ENCODE measurements at places on chromosomes 7 and 10. TPM values are rescaled to one million over a fixed set of nuclear protein-coding genes. Genes with fewer than 3 reads are reported as not detected.

The FAM25C gene
- not detected for total RNA-seq

DNA sequence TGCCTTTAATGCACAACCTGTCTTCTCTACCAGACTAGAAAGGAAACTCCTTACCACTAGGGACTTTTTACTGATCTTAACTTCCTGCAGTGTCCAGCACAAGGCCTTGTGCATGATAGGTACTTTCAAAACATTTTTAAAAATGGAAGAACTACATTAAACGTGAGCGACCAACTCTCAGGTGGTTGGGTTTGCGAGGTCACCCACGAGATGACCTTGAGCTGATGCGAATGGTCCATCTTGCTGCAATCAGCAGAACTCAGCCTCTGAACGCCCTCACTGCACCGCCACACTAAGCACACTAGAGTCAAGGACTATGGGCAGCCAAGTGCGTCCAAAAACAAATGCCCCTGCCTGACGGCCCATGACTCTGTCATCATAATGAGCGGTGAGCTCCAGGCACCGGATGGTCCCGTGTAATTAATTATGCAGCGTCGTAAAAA is 34.9 kb upstream of the PTF1A start:
- no peak for DNase-seq

DNA sequence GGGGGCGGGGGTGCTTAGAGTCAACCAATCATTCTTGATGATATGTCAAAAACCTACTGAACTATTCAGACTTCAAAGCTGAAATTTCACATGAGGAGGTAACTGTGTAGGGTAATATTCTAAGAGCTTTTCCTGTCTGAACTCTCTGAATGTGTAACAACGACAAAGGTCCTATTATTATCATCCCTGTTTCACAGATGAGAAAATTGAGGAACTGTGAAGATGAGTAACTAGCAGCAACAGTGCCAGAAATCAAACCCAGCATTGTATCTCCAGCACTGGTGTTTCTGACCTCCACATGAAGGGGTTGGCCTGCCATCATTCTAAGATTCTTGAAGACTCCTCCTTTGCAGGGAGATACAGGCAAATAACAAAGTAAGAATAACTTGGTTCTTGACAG is 294.7 kb upstream of the AOAH start:
- no peak for DNase-seq

DNA sequence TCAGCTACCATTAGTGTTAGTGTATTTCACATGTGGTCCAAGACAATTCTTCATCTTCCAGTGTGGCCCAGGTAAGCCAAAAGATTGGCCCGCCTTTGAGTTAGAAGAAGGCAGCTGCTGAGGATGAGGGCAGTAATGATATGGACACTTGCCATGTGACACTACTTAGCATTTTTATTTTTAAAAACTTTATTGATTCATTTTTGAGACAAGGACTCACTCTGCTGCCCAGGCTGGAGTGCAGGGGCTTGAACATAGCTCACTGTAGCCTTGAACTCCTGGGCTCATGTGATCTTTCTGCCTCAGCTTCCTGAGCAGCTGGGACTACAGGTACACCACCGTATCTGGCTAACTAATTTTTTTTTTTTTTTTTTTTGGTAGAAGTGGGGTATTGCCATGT is 12.3 kb upstream of the ACTR3B start:
- DNase-seq, result no peak

The PNLIP gene
- not detected for total RNA-seq

The GBX1 gene
- not detected for total RNA-seq

The C10orf95 gene
- total RNA-seq, result 1.6 TPM

Measured in PC-3 (cell line).